ENCODE measurements at places on chromosomes 16 and 17.

DNA sequence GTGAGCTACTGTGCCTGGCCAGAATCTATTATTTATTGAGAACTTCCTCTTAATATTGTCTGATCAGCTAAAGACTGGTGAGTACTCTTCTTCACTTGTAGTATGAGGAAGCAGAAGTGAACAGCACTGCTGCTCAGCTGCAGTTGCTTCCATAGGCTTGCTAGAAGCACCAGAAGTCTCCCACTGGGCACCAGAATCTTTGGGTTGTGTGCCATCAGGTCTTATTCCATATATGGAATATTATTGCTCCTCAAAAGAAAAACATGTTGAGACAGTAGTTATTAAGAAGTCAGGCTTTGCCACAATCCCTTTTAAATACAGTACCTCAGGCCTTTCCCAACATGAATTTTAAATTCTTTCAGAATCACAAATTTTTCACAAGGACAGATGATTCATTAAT, 17.2 kb downstream of the SNTB2 start:
- no peak for DNase-seq
- no peaks in the 10 kb centered on the region for H3K36me3 ChIP-seq
- H3K27me3 ChIP-seq: no peaks in the 10 kb centered on the region
- no peak overlapping the region for H3K27ac ChIP-seq
- no peaks in the 10 kb centered on the region for H3K4me1 ChIP-seq
- no peak overlapping the region for H3K4me3 ChIP-seq

DNA sequence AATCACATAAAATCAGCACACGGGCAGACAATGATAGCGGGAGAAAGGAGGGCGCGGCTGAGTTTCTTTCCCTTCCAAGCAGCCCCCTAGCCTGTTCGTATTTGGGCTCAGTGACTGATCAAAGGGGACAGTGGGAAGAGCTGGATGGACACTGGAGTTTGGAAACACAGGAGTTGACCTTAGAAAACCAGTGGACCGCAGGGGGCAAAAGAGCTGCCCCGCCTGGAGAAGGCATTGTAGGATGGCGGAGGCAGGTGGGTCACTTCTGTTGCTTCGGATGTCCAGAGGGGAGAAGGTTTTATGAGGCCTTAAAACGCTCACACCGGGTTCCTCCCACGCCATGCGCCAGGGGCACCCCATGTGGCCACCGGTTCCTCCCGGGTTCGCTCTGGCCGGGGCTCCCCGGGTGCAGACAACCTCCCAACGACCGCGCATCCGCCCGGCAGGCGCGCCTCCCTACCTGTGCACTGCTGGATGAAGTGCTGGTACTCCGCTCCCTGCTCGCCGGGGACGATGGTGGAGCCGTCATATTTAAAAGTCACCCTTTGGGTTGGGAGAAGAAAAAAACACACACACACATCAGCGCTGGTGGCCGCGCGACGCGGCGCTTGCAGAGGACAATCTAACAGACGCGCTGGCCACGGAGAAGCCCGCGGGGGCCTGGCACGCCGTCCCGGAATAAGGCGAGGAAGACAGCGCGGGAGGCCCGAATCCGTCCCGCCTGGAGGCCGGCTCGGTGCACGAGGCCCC, 662 bp downstream of the COTL1 start:
- H3K27me3 ChIP-seq: no peaks in the 10 kb centered on the region
- H3K27ac ChIP-seq: no peak overlapping the region
- H3K4me3 ChIP-seq: peak overlapping the region; percentile 72
- H3K36me3 ChIP-seq: peaks cover 9% of the 10 kb centered on the region
- peaks cover 28% of the 10 kb centered on the region for H3K4me1 ChIP-seq

- H3K4me3 ChIP-seq: no peak overlapping the region
- peaks cover 19% of the 10 kb centered on the region for H3K27me3 ChIP-seq
- H3K4me1 ChIP-seq: no peaks in the 10 kb centered on the region
- no peaks in the 10 kb centered on the region for H3K36me3 ChIP-seq
- DNase-seq: no peak
- no peak overlapping the region for H3K27ac ChIP-seq
Measured at GRCh38 chr17:35152421-35153140, 5.0 kb downstream of the UNC45B start.

GRCh38 chr16:2822496-2822895, 5.5 kb downstream of the PRSS21 start:
- no peak overlapping the region for H3K4me3 ChIP-seq
- no peaks in the 10 kb centered on the region for H3K36me3 ChIP-seq
- H3K27ac ChIP-seq: no peak overlapping the region
- DNase-seq: no peak
- no peaks in the 10 kb centered on the region for H3K27me3 ChIP-seq

DNA sequence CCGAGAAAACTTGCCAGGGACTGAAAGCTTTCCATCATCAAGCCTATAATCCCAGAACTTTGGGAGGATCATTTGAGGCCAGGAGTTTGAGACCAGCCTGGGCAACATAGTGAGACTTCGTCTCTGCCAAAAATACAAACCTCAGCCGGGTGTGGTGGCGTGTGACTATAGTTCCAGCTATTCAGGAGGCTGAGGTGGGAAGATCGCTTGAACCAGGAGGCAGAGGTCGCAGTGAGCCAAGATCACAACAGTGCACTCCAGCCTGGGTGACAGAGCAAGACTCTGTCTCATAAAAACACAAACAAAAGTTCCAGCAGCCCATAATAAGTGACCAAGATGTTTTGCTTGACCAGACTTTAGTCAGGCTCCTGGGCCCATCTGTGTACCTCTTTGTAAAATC, 1.9 kb downstream of the MEAK7 start:
- H3K36me3 ChIP-seq: peaks cover 30% of the 10 kb centered on the region
- H3K4me3 ChIP-seq: no peak overlapping the region

DNA sequence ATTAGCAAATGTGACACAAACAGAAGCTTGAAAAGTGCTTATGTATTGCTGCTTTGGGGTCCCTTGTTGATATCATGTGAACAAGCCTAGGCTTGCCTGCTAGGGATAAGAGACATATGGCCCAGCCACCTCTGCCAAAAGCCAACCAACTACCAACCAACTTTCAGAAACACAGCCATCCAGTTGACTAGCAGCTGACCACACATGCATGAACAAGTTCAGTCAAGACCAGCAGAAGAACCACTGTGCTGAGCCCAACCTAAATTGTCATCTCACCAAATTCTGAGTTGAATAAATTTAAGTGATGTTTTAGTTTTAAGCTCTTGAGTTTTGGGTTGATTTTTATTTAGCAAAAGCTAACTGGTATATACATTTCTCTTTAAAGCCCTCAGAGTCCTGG, 3.5 kb downstream of the ERN2 start:
- H3K27ac ChIP-seq: no peak overlapping the region
- H3K27me3 ChIP-seq: peaks cover 21% of the 10 kb centered on the region
- H3K4me3 ChIP-seq: no peak overlapping the region
- H3K36me3 ChIP-seq: no peaks in the 10 kb centered on the region

- H3K4me3 ChIP-seq: no peak overlapping the region
- no peaks in the 10 kb centered on the region for H3K4me1 ChIP-seq
- H3K27ac ChIP-seq: no peak overlapping the region
- no peaks in the 10 kb centered on the region for H3K36me3 ChIP-seq
- H3K27me3 ChIP-seq: no peaks in the 10 kb centered on the region
Measured at GRCh38 chr17:49349541-49349940, 12.5 kb downstream of the ZNF652 start.

GRCh38 chr17:5014357-5014756, 16.6 kb downstream of the KIF1C start:
- no peak overlapping the region for H3K27ac ChIP-seq
- DNase-seq: no peak
- peaks cover 80% of the 10 kb centered on the region for H3K36me3 ChIP-seq
- no peaks in the 10 kb centered on the region for H3K4me1 ChIP-seq

GRCh38 chr16:10168258-10168657, 14.0 kb downstream of the GRIN2A start:
- H3K27me3 ChIP-seq: no peaks in the 10 kb centered on the region
- H3K27ac ChIP-seq: no peak overlapping the region
- H3K36me3 ChIP-seq: no peaks in the 10 kb centered on the region

DNA sequence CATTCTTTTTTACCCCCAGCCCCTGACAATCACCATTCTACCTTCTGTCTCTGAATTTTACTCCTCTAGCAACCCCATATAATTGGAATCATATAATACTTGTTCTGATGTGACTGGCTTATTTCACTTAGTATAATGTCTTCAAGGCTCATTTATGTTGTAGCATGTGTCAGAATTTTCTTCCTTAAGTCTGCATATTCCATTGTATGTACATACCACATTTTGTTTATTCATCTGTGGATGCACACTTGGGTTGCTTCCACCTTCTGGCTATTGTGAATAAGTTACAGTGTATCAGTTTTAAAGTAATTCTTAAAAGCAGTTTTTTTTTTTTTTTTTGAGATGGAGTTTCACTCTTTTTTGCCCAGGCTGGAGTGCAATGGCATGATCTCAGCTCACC, 24.7 kb upstream of the PPM1E start:
- no peaks in the 10 kb centered on the region for H3K27me3 ChIP-seq
- DNase-seq: no peak
- no peak overlapping the region for H3K27ac ChIP-seq
- H3K36me3 ChIP-seq: no peaks in the 10 kb centered on the region

DNA sequence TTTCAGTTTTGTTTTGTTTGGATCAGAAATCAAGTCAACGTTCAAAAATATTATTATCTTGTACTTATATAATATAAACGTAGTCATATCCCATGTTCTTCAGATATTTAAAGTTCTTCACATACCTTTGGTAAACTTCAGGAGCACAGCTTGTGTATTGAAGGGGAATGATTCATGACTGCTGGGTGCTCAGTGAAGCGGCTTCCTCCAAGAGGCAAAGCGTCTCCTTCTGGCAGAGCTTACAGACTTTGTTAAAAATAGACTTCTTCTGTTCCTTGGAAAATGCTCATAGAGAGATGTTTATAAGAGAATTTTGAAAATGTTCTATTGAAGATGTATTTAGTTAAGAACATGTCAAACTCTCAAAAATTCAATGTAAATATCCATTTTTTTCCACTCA, 155.6 kb upstream of the CNTNAP4 start:
- no peak for DNase-seq
- peaks cover 7% of the 10 kb centered on the region for H3K4me1 ChIP-seq
- no peak overlapping the region for H3K4me3 ChIP-seq
- H3K27me3 ChIP-seq: no peaks in the 10 kb centered on the region
- H3K36me3 ChIP-seq: no peaks in the 10 kb centered on the region
- H3K27ac ChIP-seq: no peak overlapping the region

DNA sequence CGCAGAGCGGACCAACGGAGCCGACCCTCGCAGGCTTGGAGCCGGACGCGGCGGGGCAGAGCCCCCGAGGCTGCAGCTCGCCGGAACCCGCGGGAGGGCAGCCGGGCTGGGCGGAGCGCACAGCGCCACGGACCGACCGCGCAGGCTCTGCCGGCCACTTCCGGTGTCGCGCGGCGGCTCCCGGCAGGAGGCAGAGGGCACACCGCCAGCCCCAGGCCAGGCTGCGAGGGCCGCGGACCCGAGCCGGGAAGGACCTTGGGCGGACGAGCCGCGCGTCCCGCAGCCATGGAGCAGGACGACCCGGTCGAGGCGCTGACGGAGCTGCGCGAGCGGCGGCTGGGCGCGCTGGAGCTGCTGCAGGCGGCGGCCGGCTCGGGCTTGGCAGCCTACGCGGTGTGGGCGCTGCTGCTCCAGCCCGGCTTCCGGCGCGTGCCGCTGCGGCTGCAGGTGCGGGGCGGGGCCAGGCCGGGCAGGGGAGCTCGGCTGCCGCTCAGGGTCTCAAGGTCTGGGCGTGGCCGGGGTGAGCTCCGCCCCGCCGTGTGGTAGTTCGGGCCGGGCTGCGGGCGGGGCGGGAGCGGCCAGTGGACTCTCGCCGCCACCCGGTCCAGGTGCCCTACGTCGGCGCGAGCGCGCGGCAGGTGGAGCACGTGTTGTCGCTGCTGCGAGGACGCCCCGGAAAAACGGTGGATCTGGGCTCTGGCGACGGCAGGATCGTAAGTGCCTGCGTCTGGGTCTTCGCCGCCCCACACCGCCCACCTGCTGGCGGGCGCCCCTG, at the start of gene ANTKMT:
Gene ANTKMT, plus strand, starts transcription at position 157 of the 775 bp plus-strand sequence. Its CDS starts 129 bp downstream, at position 286.
- H3K4me1 ChIP-seq: peaks cover 49% of the 10 kb centered on the region
- peaks cover 31% of the 10 kb centered on the region for H3K36me3 ChIP-seq
- peak; percentile 88 for DNase-seq
- H3K27me3 ChIP-seq: no peaks in the 10 kb centered on the region

DNA sequence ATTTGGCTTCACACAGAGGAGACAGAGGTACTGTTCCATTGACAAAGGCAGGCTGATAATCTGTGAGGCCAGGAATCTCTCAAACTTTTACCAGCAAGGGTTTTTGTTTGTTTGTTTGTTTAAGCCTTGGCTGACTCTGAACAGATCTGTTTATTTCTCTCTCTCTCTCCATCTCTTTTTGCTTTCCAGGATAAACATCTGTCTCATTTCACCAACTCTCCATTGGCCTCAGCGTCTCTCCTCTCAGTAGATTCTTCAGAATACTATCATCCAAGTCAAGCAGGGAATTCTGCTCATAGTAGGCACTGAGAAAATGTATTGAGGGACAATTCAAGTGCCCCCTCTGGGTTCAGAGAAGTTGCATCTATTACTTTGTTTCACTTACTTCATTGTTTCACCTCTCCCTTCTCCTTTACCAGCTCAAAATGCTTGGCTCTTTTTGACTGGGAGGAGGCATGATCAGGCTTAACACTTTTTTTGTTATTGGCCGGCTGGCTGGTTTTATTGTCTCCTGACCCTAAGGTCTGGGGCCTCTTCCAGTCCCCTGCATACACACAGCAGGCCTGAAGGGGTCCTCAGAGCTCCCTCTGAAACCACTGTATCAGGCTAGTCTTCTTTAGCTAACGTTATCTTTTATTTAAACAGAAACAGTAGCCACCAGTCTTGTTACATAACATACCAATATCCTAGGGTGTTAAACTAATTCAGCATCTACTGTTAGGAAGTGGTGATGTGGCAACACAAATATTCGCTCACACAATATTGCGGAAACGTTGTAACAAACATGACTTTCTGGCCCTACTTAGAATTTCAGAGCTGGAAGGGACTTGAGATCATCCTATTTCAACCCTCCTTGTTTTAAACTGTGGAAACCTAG, 2.0 kb upstream of the YPEL2 start:
- no peak overlapping the region for H3K4me3 ChIP-seq
- no peaks in the 10 kb centered on the region for H3K36me3 ChIP-seq
- peak; percentile 69 for DNase-seq
- peak overlapping the region; percentile 69 for H3K27ac ChIP-seq
- H3K4me1 ChIP-seq: peaks cover 37% of the 10 kb centered on the region

DNA sequence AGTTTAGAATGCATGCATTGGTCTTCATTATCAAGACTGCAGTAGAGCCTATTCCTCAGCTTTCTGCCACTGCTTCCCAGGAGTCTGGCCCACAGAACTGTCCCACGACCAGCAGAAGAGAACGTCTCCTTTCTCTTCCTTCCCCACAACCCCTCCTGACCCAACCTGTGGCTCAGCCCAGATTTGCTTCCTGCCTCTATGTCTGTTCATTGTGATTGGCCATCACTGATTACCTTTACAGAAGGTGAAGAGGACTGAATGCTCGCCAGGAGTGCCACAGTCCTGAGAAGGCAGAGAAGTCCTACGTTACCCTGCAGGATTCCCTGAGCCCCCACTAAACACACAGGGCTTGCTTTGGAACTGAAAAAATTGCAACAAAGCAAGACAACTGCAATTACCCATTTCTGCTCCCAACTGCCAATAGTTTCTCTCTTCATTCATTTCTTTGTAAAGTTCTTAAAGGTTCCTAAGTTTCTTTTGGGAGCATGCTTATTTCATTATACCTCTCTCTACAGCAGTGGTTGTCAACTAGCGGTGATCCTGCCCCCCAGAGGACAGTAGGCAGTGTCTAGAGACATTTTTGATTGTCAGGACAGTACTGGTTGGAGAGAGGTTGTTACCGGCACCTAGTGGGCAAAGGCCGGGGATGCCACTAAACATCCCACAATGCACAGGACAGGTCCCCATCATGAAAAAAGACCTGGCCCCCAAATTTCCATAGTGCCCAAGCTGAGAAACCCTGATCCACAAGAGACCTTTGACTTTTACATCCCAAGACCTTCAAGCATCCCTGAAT, 4.5 kb upstream of the NAT9 start:
- no peak overlapping the region for H3K27ac ChIP-seq
- peaks cover 8% of the 10 kb centered on the region for H3K4me1 ChIP-seq
- no peaks in the 10 kb centered on the region for H3K27me3 ChIP-seq
- DNase-seq: no peak
- H3K36me3 ChIP-seq: peaks cover 28% of the 10 kb centered on the region

Data from neuronal stem cell (in vitro differentiated cells).